Vagina (tissue), 2 donors: ENCODE measurements at places on chromosomes 1 and 21. TPM values are rescaled to one million over a fixed set of nuclear protein-coding genes. Genes with fewer than 3 reads are reported as not detected.

DNA sequence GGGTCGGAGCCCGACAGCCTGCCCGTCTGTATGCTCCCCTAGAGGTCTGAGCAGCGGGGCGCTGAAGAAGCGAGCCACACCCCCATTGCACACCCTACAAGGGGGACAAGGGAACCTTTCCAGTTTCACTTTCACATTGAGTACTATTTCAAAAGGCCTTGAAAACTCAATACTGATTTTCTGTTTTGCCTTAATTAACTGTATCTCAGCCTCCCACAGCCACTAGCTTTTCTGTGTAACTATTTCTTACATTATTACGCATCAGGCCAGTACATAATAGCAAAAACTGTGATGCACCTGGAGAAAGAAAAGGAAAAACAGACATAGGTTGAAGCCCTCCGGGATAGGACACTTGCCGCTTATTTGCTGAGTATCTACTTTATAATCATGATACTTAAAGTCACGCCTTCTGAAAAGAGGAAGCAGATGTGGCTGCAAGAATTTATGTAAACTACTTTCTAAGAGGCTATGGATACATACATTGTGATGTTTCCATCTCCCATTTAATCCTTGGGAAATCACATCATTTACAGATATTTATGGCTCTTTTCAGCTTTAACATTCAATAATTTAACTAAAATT, 1719.5 kb downstream of the MRPL39 start:
- no peaks in the 10 kb centered on the region for H3K27me3 ChIP-seq
- no peak overlapping the region for H3K4me3 ChIP-seq
- H3K36me3 ChIP-seq: no peaks in the 10 kb centered on the region
- H3K27ac ChIP-seq: no peak overlapping the region
- DNase-seq: no peak

DNA sequence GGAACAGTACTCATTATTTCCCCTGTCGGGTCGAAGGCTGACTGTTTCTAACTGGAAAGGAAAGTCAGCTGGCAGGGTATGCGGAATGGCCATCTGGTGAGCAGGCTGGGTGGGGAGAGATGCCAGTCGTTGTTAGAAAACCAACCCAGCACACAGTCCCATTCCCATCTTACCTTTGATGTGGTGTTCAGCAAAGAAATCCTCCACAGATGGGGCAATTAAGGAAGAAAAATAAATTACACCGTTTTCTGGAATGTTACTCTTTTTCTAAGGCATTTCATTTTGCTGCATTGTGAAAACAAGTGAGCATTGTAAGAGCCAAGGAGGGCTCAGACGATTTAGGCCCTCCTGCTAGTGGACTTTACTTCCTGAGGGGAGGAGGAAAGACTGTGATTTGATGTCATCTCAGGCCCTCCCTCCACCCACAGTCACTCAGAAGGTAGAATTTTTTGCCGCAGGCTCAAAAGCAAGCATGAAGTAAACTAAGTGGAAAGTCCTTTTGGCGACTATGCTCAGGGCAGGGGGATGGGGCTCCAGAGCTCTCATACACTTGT, at the start of gene SLC16A4:
Gene SLC16A4, minus strand, starts transcription at position 335 of the 554 bp plus-strand sequence. CDS start 1,703 bp downstream, outside the sequence.
- H3K27ac ChIP-seq: peak within 1 kb of the TSS; percentile 63
- DNase-seq: no peak
- H3K27me3 ChIP-seq: no peaks in the 10 kb centered on the region
- peaks cover 5% of the 10 kb centered on the region for H3K4me1 ChIP-seq

DENND4B gene
- 42.7 TPM for total RNA-seq

TMPRSS15 gene
- total RNA-seq: not detected

GRCh38 chr1:235610157-235610556, 39.4 kb downstream of the GNG4 start:
- H3K36me3 ChIP-seq: no peaks in the 10 kb centered on the region
- no peaks in the 10 kb centered on the region for H3K27me3 ChIP-seq
- no peaks in the 10 kb centered on the region for H3K4me1 ChIP-seq
- no peak overlapping the region for H3K27ac ChIP-seq
- no peak for DNase-seq
- no peak overlapping the region for H3K4me3 ChIP-seq

DNA sequence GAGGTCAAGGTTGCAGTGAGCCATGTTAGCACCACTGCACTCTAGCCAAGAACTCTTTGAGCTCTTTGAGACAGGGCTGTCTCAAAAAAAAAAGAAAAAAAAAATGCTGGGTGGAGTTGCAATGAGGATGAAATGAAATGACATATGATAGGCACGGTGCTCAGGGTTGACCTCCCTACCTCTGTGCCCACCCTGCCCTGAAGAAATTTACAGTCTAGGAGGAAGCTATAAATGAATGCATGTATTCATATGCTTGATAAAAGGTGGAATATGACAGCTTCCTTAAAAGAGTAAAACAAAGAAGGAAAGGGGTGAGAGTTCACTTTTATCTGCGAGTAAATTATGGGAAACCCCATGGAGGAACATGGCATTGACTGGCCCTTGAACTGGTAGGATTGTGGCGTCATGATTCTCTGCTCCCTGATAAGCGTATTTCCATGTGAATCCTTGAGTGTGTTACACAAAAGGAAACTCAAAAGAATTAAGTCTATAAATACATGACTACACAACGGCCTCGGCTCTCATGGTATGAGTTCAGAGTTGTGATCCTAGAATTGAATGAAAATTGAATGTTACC, 59.0 kb upstream of the RAVER2 start:
- peaks cover 6% of the 10 kb centered on the region for H3K4me1 ChIP-seq
- no peak overlapping the region for H3K27ac ChIP-seq
- H3K4me3 ChIP-seq: no peak overlapping the region
- no peak for DNase-seq

DNA sequence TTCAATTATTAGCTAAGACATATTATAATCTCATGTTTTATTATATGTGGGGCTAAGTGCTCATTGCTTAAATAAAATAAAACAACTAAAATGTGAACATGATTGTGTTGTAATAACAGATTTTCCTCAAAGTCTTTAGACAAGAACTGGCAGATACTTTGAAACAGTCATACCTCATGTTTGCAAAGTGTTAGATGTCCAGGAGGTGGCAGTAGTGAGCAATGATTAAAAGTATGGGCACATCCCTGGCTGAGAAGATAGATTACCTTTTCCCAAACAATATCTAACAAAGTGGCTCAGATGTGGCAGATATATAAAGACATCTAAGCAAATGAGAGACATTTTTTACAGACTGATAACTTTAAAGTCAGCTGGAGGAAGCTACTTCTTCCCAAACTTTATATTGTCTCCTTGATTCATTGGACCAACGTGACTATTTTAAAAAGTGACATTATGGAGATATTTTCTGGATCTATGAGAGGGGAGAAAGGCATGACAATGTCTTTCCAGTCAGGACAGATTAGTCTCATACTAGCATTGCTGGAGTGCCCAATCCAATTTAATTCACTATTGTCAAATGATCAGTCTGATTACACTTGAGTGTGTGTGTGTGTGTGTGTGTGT, 269.8 kb downstream of the S1PR1 start:
- H3K27me3 ChIP-seq: no peaks in the 10 kb centered on the region
- H3K36me3 ChIP-seq: no peaks in the 10 kb centered on the region
- no peaks in the 10 kb centered on the region for H3K4me1 ChIP-seq
- no peak for DNase-seq

DNA sequence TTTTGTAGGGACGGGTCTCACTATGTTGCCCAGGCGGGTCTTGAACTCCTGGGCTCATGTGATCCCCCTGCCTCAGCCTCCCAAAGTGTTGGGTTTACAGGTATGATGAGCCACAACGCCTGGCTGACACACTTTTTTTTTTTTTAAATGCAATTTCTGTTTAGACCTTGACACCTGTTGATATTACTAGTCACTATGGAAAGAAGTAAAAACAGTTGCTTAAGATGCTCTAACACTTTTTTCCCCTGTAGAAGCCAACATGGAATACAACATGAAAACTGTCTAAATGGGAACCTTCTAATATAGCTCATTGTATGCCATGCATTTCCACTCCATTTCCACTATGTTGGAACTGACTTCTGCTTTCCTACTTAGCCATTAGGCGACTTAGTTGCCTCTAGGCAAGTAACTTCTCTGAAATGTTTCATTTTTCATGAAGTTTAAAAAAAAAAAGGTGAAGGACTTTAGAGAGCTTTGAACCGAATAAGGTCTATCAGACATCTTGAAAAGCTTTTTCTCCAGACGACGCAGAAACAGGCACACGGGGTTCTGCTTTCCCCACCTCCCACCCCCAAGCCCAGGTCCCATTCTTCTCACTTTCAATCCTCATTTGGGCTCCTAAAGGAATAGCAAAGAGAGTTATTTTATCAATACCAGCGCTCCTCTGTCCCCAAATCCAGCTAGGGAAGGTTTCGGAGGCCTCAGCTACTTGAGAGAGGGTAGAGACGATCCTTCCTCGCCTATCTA, 648 bp upstream of the DR1 start:
- H3K4me1 ChIP-seq: peaks cover 23% of the 10 kb centered on the region
- DNase-seq: no peak
- H3K27ac ChIP-seq: peak overlapping the region; percentile 96
- H3K36me3 ChIP-seq: no peaks in the 10 kb centered on the region
- no peaks in the 10 kb centered on the region for H3K27me3 ChIP-seq

- no peak for DNase-seq
- H3K4me1 ChIP-seq: no peaks in the 10 kb centered on the region
- no peaks in the 10 kb centered on the region for H3K27me3 ChIP-seq
- no peak overlapping the region for H3K27ac ChIP-seq
- no peak overlapping the region for H3K4me3 ChIP-seq
- no peaks in the 10 kb centered on the region for H3K36me3 ChIP-seq
These were observed 25.6 kb downstream of the PADI3 start for GRCh38 chr1:17274186-17275170.

ZNF593OS gene
- total RNA-seq: not detected
